Fibroblast of mammary gland (primary cell): ENCODE measurements at places on chromosomes 3 and 15.

DNA sequence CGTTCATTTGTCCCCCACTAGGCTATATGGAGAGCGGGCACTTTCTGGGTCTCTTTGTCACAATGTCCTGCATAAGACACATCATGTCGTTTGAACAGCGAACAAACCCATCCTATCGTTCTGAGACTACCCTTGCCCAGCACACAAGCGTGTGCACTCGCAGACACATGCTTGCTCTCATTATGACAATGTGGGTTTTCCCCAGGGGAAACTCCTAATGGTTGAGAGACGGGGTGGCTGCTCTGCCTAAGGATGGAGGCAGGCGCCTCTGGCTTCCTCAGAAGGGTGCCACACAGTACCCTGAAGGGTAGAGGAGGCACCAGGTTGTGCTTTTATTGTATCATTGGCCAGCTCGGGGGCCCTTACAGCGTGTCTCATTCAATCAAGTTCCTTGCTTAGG is 51.0 kb upstream of the MYZAP start:
- DNase-seq, result no peak

DNA sequence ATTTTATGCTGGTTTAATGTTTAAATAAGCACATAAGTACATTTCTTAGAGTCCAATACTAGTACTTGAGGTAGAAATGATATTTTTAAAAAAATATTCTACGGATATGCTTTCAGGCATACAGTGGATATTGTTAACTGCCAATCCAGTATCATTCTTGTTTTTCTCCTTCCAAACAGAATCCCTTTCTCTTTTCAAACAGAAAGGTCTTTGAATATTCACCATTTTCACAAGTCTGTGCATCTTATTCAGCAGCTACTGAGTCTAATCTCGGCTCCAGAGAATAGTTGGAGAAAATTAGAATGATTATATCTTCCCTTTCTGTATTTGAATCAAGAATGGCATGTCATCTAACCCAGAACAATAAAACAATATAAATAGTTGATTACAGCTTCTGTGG is 174.5 kb downstream of the GOLGA6L6 start:
- DNase-seq, result no peak

DNA sequence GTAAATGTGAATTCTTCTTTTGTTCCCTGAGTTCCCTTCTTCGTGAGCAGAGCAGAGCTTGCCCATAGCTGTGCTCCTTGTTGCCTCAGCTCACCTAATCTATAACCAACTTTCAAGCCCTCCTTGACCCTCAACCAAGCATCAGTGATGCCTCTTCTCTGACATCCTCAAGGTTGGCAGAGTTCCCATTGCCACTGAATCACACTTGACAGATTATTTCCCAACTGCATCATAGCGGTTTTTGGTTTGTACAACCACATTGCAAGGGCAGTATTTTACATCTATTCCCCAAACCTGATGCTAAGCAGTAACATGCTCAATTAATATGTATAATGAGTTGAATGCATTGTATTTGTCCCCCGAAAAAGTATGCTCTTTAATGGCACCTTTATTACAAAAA is 133.0 kb upstream of the SNTN start:
- peak; percentile 64 for DNase-seq

GRCh38 chr15:57618325-57618724 is 26.6 kb downstream of the MYZAP start:
- no peak for DNase-seq

- no peak for DNase-seq
These were observed 286.3 kb downstream of the XXYLT1 start for GRCh38 chr3:194984622-194985021.

GRCh38 chr15:99014803-99015697 is 7.5 kb upstream of the PGPEP1L start:
- DNase-seq, result peak; percentile 33

- DNase-seq, result peak; percentile 87
These were observed 74.5 kb downstream of the TLE3 start for GRCh38 chr15:70023064-70023768.

GRCh38 chr3:15522016-15522415 is 510 bp upstream of the COLQ start:
- DNase-seq, result no peak

DNA sequence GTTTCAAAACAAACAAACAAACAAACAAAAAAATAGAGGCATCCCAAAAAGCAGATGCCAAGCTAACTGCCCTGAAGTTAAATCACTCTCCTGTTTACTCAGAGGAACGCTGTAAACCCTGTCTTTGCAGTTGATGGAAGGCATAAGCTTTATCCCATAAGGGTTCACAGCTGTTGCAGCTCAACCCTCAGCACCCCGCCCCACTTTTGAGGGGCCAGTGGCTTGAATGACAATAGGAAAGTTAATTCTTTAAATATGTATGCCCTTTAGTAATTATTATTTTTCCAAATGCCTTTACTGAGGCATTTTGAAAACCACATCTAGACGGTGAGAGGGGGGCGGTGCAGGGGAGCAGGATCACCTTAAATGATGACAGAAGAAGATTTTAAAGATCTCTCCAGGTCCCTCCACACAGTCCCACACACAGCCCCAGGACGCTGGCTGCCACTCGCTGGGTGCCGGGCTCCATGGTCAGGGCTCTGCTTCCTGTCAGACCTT is 272.1 kb downstream of the FAM43A start:
- no peak for DNase-seq

GRCh38 chr3:99579965-99580364 is 58.4 kb upstream of the COL8A1 start:
- DNase-seq, result peak; percentile 5

GRCh38 chr15:78266229-78266628 is 1.9 kb downstream of the DNAJA4 start:
- no peak for DNase-seq

- peak; percentile 78 for DNase-seq
These were observed 129.8 kb downstream of the DLG1 start for GRCh38 chr3:197168606-197169005.

DNA sequence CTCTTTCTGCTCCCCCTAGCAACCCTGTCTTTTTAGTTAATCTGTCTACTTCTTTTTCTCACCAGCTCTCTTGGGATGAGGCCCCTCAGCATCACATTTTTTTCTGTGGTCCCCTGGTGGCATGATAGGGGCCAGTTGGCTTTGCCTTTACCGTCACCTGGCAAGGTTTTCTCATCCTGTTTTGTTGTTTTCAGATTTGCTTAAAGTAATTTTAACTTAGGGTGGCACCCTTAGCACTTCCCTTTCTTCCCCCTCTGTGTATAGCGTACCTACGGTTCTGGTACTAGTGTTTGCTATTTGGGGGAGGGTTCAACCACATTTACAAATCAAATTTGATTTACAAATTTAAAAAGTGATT is 35.6 kb downstream of the PDCD6IP start:
- DNase-seq, result no peak

DNA sequence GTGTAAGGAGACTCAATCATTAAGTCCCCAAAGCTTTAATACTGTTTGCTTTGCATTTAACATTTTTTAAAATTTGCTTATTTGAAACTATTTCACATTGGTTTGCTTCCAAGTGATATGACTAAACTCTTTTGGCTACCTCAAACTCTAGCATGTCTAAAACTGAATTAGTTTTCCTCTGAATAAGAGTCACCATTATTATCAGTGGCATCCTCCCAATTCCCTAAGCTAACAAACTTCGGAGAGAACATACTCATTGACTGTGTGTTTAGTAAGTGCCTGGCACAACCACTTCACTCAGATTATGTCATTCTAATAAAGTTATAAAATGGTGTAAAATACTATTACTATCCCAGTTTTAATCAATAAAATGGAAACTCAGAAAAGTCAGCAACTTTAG is 21.9 kb downstream of the ATOSA start:
- peak; percentile 92 for DNase-seq

- no peak for DNase-seq
These were observed 9.8 kb downstream of the MSL2 start for GRCh38 chr3:136186344-136186743.

DNA sequence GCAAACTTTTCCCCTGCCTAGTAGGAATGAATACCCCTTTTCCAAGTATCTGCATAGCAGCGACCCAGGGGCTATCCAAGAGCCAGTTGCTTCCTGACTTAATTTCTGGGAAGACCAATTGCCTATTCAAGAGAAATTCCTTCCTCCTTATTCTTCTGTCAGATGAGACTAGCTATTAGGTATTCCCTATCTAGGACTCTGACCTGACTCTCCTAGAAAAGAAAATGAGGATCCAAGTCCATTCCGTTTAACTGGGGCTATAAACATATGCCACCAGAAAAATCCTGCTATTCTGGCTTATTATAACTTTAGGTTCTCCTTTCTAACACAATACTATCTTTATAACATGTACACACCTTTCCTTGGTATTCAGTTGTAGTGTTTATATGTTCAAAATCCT is 1.7 kb downstream of the HHLA2 start:
- no peak for DNase-seq

- no peak for DNase-seq
These were observed 92.9 kb upstream of the GK5 start for GRCh38 chr3:142318331-142318730.

DNA sequence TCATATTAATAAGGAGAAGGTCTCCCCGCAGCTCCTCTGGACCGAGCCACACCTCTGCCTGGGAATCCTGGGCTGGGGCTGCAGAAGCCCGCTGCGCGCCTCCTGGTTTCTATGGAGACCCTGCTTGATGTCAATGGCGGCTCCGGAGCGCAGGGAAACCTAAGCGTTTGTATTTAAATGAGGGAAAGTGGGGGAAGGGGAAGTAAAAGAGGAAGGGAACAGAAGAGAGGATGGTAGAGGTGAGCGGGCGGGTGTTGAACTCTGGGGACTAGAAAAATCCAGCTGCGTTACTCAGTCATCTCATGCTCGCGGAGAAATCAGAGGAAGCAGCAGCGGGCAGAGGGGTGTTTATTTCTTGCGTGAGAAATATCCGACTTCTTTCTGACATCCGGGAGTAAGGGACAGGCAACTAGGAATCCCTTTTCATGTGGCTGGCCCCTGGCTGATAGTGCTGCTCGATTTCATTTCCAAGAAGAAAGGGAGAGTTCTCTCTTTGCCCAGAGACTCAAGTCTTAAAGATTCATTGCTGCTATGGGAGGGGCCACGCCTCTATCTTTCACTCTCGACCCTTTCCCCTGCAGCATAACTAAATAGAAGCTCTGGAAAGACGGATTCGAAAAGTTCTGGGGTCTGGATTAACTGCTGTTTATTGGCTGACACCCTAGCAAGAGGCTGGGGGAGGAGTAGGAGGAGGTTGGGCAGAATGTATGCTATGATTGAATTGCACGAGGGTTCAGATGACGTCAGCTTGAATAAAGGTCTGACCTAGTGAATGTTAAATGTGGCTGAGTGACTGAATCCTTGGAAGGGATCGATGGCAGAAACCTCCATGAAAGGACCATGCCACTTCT is 110.5 kb upstream of the GAP43 start:
- peak; percentile 77 for DNase-seq

DNA sequence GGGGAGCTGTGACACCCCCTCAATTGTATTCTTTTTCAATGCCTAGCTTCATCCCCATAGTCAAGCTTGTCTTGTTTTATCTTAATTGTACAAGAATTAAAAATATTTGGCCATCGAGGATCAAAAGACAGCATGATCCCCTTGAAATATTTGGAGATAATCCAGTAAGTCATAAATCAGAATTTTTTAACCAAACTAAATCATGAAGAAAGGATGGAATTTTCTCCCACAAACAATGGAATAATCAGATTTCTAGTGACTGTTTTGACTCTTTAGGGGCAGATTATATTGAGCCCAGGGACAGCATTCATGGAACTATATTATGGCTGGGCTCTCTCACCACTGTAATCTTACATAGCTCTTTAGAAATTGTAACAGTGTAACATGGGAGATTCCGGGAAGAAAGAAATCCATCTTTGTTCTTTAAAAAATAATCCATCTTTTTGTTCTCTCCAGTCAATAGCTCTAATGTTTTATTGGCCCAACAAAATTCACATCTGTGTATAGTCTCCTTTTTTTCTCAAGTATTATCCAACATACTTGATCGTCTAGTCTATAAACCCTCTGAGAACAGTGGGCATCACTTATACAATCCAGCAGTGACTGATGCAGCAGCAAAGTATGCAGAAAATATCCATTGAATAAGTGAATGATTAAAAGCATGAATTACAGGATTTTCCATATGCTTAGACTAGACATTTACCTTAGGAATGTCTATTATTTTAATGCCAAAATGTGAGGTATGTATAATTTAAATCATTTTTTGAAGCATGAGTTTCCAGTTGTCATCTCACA is 277.0 kb upstream of the PLSCR5 start:
- DNase-seq, result no peak

DNA sequence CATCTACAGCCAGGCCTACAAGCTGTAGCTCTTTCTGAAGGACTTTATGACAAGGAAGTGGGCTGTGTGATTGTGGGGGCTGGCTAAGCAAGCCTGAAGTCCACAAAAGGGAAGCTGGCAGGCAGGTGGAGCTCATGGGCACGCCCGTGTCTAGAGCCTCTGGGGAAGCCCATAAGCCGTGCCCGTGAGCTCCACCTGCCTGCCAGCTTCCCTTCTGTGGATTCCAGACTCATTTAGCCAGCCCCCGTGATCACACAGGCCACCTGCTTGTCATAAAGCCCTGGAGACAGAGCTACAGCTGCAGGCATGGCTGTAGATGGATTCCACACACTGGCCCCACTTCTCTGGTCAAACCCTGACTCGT is 15.2 kb downstream of the EFCC1 start:
- DNase-seq, result no peak

GRCh38 chr15:89007989-89008388 is 80.3 kb upstream of the ABHD2 start:
- no peak for DNase-seq
